8988T (cell line): ENCODE measurements at places on chromosomes 2 and 18.
A peak's percentile ranks its signal among the peaks of the same experiment; 100 is the strongest.

- no peak for DNase-seq
Observed at GRCh38 chr2:21438949-21439348, 315.2 kb downstream of the TDRD15 start.

GRCh38 chr18:48312066-48312465 lies 97.1 kb downstream of the ZBTB7C start:
- no peak for DNase-seq

- DNase-seq = no peak
Observed at GRCh38 chr2:186927867-186928191, 78.9 kb upstream of the ZSWIM2 start.

- no peak for DNase-seq
Observed at GRCh38 chr18:74994502-74995418, 214.2 kb downstream of the PTGR3 start.

DNA sequence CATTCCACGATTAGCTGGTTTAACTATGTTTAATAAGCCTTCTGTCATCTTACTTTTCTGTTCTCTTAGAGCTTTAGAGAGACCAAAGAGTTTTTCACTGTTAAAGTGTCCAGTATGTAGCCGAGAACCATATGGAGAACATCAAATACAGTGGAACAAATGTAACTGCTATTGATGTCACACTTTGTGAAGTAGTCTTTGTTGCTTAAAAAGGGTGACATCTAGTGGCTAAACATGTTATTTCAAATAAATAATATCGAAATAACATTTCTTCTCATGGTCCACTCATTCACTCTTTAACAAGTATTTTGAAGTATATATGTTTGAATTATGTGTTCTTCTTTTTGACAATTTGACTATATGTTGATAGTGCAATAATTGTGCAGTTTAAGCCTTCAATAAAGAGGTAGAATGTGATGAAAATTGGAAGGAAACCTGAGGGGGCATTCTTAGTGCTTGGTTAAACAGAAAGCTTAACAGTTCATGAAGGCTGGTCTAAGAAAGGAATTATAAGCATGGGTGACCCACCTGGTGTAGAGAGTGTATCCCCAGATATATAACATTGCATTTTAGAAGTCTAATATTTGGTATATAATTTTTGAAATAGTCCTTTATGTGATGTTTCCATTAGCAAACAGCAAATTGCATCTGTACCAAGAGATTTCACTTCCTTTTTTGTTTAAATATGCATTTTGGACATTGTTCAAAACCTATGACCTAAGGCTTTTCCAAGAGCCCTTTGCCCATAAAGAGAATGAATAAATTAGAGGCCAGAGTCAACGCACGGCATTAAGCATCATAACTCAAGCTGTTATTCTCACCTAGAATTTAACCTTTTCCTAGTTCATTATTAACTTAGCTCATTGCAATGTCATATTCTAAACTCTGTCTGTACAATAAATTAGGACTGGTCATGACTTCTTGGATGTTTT lies 112.1 kb downstream of the KYNU start:
- DNase-seq = no peak

DNA sequence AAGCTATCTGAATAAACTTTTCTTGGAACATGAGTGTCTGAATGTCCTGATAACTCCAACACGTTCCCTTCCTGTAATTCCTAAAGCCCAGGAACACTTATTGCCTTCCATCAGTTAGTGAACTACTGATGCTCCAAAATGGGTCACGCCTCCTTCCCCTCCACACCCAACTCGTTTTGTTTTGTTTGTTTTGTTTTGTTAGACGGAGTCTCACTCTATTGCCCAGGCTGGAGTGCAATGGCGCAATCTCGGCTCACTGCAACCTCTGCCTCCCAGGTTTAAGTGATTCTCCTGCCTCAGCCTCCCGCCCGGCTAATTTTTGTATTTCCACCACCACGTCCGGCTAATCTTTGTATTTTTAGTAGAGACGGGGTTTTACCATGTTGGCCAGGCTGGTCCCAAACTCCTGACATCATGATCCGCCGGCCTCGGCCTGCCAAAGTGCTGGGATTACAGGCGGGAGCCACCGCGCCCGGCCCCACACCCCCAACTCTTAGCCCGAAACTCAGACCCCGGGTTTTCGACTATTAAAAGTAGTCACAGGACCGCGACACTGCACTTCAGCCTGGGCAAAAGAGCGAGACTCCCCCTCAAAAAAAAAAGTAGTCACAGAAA lies 774 bp downstream of the IER3IP1 start:
- no peak for DNase-seq

DNA sequence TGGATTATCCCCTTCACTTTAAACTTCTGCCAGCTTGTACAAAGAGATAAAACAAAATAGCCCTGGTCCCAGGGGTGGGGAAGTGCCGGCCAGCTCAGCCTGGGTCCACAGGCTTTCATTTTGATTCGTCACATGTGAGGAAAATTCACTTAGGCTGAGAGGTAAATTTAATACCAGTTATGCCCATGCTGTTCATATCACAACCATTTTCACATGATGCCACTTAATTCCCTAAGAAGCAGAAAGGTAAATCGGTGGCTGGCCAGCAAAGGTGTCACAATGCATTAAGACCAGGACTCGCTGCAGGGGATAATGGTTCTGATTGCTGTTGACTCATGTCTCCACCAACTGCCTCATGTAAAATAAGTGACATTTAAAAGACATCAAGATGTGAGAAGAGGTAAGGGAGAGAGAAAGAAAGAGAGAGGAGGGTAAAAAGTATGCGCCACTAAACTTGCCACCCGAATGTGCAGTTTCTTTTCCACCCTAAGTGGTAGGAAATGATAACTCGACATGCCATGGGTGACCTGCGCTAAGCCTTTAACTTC lies 261.0 kb upstream of the SIX3 start:
- DNase-seq = no peak

- no peak for DNase-seq
Observed at GRCh38 chr2:237896956-237897355, 37.5 kb downstream of the RAMP1 start.

- DNase-seq = no peak
Observed at GRCh38 chr2:186972281-186972970, 123.5 kb upstream of the ZSWIM2 start.

DNA sequence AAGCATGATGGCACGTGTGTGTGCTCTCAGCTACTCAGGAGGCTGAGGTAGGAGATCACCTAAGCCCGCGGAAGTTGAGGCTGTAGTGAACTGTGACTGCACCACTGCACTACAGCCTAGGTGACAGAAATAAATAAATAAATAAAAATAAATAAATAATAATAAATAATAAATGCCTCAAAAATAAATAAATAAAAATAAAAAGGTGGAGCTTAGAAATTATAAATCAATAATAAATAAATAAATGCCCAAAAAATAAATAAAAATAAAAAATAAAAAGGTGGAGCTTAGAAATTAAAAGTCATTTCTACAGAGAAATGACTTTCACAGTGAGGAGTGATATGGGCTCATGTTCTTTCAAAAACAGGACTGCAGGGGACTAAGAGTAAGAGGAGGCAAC lies 6.0 kb upstream of the MALL start:
- no peak for DNase-seq

GRCh38 chr2:105678346-105678745 lies 66.4 kb upstream of the NCK2 start:
- DNase-seq = no peak

GRCh38 chr2:207182911-207183310 lies 17.2 kb upstream of the KLF7 start:
- no peak for DNase-seq

DNA sequence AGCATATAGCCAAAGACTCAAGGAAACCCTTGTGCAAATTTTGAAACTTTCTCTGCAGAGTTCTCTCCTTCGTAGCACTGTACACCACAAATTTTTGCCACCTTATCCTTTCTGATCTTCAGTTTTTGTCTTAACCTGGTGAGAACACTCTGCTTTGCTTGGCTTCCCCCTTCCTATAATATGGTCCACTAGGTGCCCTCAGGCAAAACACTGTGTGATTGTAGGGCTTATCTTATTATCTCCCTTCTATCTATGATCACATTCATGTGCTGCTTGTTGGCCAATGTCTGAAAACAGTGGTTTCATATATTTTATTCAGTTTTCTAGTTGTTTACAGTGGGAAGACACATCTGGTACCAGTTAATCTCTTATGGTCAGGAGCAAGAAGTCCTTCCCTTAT lies 111.1 kb downstream of the MTX2 start:
- DNase-seq = no peak

DNA sequence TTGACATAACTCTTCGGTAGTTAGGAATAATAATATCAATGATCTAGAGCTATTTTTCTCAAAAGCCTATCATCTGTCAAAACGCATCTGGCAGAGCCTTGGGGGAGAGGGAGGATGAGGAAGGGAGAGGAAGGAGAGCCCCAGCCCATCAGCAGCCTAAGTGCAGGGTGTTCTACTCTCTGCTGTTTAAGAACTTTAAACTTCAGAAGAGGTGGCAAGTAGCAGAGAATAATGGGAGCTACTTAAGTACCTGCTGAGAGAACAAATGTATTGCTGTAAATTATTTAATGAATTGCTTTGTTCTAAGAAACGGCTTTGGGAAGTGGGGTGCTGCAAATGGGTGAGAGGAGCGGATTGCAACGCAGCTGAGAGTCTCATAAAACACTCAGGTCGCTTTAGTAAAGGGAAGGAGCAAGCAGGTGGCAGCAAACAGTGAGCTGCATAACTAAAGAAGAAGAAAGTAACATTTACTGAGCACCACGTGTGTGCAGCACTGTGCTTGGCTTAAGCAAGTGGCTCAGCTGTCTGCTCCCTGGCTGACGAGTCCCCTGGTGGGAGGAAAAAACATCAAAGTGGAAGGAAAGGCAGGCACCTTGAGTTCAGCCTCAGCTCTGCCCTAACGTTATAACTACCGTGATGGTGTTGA lies 26.3 kb upstream of the SH3RF3 start:
- no peak for DNase-seq

DNA sequence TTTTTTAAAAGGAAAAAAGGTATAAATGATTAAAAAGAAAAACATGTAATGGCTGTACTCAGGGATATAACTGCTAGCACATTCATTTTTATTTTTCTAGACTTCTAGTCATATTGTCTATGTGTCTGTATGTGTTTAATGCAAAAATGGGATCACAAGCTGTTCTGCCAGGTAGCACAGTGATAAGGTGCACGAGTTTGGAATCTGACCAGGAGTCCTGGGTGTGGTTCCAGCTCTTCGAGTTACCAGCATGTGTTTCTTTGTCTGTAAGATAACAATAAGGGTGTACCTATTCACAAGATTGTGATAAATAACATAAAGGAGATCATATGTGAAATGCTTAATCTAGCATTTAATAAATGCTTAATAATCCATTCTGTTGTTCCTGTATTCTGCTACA lies 145.3 kb downstream of the PKP4 start:
- DNase-seq = no peak

DNA sequence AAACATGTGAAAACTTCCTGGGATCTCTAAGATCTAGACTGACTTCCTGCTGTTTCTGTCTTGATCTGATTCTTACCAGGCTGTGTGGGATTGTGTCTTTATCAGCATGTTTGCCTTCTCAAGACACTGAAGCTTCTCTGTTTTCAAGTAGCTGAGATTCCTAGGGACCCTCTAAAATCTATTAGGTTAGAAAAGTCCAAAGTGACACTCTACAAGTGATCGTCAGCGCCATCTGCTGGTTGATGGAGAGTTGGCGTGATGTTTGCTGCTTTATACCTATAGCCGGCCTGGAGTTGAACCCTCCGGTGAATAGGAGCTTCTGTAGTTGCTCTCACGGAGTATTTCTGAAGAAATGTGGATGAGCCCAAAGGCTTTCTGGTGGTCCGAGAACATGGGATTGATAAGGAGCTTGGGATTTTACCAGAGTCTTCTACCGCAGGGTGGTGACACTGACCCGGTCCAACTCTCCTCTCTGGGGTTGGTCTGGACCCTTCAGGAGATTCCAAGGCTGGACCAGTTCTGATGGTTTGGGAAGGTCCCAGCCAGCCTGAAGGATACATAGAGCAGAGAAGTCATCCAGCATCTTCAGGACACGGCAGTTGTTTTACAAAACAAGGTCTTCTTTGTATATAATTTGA lies 96.0 kb upstream of the TTC39C start:
- DNase-seq = peak; percentile 88

DNA sequence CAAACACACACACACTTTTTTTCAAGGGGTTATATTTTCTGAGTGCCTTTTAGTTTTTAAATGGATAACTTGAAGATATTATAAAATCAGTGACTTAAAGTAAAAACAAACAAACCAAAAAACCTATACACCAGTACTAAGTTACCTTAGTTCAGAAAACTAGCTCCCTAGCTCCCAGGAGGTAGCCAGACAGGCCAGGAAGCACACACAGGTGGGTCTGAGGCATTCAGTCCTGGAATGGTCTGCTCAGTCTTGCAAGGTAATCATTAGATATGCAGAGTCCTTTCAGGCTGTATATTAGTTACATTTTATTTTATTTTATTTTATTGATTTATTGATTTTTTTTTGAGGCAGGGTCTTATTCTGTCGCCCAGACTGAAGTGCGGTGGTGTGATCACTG lies 10.7 kb upstream of the DYNC2LI1 start:
- no peak for DNase-seq

GRCh38 chr2:239946562-239946863 lies 78.6 kb downstream of the NDUFA10 start:
- DNase-seq = no peak

GRCh38 chr2:182050333-182051135 lies 64.9 kb downstream of the PPP1R1C start:
- no peak for DNase-seq

- DNase-seq = no peak
Observed at GRCh38 chr2:219486380-219486959, 12.2 kb upstream of the GMPPA start.

DNA sequence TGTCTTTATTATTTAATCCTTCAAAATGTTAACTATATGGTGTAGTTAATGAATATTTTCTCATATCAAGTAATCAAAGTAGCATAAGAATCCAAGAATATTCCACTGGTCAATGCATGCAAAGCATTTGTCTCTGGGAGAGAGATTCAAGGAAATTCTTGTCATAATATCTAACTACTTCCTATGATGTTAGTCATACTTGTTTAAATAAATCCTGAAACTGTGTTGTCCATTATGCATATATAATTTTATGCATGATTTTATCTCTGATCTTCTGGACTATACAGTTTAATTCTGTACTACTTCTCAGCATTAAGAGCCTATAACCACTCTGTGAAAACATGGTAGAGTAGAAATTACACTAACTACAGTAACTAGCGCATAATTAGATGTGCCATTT lies 388.3 kb downstream of the NR4A2 start:
- DNase-seq = no peak

GRCh38 chr2:170822290-170823087 lies 5.8 kb downstream of the GAD1 start:
- DNase-seq = no peak

- DNase-seq = no peak
Observed at GRCh38 chr18:23188068-23188760, 52.9 kb downstream of the CABLES1 start.
